ENCODE measurements at places on chromosomes 7 and 10.

- DNase-seq = no peak
These were observed 120.1 kb downstream of the SVOPL start for GRCh38 chr7:138581065-138581464.

GRCh38 chr10:3960496-3960895 is 175.5 kb upstream of the KLF6 start:
- no peak for DNase-seq

DNA sequence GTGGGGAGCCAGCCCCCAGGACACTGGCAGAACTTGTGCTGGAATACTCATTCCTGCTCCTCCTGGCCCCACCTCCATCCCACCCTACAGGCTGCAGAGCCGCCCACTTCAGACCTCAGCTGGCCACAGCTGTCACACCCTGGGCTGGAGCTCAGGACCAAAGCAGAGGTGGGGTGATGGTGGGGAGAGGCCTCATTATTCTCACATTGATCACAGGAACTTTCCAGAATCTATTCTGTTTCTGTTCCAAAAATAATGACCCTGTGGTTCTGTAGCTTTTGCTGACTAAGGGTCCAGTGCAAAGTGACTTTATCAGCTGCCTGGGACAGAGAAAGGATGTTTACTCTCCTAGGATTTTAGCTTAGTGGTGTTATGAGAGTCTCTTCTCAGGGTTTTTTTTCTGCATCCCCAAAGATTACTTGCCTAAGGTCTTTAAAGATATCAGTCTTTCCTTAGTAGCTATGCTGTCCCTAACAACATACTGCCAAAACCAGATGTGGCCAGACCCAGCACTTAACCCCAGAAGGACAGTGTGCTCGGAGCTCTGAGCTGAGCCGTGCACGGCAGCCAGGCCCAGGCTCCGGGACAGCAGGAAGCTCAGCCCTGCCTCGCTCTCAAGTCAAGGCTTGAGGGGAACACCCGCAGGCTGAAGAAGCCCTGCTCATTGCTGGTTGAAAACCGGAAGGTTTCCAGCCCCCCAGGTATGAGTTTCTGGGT is 223.3 kb downstream of the MLLT10 start:
- DNase-seq = no peak

DNA sequence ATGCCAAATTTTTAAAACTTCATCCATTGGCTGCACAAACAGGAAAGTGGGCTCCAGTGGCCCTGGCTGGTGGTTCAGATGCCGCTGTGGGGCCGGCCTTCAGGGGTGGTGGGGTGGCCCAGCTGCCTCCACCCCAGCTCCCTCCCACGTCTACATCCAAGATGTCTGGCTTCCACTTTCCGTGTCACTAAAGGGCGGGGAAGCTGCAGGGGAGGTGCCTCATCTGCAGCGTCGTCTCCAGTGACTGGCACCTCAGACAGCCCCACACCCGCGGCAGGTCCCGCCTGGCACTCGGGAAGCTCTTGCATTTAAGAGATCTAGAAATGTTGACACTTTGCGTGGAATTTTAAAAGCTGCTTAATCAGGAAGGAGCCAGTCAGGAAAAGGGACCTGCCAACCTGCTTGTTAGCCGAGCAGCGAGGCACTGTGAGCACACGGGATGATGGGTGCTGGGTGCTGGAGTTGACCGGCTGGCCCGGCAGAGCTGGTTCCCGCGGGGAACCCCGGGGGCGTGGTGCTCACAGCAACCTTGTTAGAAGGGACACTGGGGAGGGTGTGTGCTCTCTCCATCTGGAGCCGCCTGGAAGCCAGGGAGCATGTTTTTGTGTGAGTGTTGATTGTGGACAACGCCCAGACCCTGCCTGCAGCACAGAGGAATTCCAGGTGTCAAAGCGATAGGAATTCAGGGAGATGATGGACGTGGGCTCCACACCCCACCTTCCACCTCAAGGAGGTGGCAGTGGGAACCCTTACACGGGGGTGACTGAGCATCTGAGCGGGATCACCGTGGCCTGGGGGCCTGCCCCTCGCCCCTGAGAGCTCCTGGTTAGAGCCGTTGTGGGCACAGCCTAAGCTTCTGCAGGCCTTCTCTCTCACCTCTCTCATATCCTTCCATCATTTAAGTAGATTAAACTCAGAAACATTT is 320.5 kb downstream of the PTPRN2 start:
- no peak for DNase-seq

- DNase-seq = no peak
These were observed 1.5 kb upstream of the RALA start for GRCh38 chr7:39621784-39622411.

DNA sequence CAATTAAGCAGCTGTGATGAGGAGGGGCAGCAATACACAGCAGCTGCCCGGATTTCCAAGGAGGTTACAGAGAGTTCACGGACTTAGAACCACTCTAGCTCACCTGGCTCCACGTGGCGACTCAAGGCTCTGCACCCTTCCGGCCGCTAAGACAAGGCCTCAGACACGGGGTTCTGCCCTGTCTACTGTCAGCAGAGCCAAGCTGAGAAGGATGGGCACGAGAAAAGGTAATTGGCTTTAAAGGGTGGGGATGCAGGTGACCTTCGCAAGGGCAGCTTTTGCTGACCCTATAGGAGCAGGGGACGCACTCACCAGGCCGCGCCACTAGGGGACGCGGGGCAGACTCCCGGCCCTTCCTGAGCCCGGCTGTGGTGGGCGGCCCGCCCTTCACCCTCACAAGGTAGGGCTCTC is 152.4 kb downstream of the KIF20B start:
- no peak for DNase-seq

DNA sequence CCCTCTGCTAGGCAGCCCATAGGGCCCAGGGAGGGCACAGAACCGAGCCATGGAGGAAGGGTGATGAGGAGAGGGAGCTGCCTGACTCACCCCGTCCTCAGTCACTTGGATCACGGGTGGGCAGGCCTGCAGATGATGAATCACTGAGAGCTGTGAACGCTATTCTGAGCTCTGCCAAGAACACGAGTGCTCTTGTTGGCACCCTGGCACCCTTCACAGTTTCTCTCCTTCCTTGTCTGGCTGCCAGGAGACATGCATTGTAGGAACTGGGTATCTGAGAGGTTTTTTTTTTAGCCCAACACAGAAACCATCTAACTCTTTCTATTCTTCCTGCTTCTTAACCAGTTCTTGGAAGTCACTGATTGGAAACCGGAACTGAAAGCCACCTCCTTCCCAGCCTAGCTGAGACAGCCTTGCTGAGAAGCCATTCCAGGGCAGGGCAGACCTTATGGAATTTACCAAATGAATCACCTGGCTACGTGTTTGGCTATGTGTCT is 82.1 kb downstream of the SLC37A3 start:
- no peak for DNase-seq

DNA sequence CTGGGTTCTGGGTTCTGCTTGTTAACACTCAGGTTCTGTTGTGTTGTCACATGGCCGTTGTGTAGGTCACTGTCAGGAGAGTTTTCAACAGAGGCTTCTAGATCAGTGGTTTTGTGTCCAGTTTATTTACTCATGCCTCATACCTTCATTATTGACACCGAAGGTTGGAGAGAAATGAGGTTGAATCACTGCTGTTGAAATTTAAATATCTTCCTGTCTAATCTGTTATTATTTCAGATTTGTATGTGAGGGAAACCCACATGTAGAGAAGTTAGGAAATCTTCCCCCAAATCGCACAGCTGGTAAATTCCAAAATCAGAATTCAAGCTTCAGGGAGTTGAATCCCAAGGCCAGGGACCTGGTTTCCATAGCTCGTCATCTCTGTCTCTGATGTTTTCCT is 28.3 kb upstream of the KLF6 start:
- no peak for DNase-seq
